ENCODE measurements at places on chromosomes 6 and 20.
A peak's percentile ranks its signal among the peaks of the same experiment; 100 is the strongest.

DNA sequence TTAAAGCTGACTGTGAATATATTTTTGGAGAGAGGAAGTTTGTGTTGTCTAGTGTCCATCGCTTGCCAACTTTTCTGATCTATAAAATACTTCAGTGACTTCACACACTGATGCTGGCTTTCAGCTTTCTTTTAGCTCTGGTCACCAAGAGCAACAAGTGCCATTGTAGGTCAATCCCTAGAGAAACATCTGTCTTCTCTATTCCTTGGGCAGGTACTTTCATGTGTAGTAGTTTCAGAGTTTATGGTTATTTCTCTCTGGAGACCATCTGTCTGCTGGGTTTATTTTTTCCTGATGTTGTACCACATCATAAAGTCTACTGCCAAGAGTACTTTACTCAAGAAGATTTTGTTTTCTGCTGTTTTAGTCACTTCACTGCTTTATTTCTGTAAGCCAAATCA, 249.9 kb downstream of the KHDC1L start:
- no peak for DNase-seq

- DNase-seq: peak; percentile 73
Measured at GRCh38 chr6:142474531-142475289, 172.9 kb downstream of the ADGRG6 start.

DNA sequence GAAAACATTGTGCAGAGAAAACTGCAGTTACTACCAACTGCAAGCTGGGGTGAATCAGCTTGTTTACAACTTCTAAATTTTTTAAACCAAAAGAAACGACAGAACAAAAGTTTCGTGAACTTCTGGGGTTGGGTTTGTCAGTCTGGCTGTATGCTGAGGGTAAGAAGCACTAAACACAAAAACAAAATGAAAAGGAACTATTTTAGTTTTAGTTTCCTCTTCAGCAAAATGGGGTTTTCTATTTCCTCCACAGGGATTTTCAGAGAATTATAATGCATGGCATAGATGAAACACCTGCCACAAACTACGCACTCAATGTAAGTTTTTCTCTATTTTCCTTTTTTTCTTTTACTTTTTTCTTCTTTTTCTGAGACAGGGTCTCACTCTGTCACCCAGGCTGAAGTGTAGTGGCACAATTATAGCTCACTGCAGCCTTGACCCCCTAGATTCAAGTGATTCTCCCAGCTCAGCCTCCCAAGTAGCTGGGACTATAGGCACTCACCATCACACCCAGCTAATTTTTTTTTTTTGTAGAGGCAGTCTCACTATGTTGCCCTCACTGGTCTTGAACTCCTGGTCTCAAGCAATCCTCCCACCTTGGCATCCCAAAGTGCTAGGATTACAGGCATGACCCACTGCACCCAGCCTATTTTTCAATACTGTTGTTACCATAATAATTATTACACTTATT, 40.6 kb downstream of the CGA start:
- DNase-seq: no peak

- no peak for DNase-seq
Measured at GRCh38 chr6:75077701-75078100, 128.2 kb downstream of the COL12A1 start.

- DNase-seq: no peak
Measured at GRCh38 chr6:116545651-116546050, at the start of gene TRAPPC3L. Gene TRAPPC3L, minus strand, starts transcription at chr6:116545684. Its CDS starts 170 bp downstream, at chr6:116545514.

DNA sequence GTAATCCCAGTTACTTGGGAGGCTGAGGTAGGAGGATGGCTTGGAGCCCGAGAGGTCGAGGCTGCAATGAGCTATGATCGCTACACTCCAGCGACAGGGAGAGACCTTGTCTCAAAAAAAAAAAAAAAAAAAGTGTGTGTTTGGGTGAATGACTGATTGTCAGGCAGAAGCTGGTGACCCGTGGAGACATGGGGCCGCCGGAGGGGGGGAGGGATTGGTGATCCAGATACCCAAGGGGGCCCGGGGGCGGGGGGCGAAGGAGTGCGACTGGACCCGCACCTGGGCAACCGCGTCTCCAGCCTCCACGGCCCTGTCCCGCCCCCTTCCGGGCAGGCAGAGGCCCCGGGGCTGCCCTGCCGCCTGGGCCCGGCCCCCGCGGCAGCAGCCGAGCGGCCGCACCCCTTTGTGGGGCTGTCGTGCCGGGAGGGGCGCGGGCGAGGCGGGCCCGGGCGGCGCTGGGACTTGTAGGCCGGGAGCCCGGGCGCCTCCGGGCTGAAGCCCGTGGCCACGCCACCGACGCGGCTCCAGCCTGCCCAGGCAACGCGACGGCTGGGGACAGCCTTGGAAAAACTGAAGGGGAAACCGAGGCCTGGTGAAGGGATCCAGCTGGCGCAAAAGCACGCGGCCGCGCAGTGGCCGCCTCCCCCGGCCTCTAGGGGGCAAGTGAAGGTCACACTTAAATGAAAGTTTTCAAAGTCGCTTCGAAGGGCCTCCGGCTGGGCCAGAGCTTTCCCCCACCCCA, 2.1 kb upstream of the RBM38 start:
- peak; percentile 60 for DNase-seq

DNA sequence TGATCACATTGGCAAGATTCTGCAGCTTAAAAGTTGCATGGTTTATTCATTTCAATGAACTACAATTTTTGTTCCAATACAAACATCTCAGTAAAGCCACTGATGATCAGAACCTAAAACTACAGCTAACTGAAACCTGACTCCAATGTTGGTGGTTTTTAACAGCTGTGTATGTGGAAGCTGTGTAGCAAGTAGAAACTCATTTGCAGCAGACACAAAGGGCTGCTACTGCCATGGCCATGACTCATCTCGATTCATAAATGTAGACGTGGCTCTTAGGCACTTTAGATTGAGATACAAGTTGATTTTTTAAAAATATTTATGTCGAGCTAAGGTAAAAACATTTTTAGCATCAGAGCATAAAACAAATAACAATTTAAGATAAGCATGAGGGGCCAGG, 19.5 kb upstream of the MAP3K4 start:
- DNase-seq: no peak

- peak; percentile 48 for DNase-seq
Measured at GRCh38 chr20:17617212-17617867, 47.5 kb downstream of the DSTN start.

DNA sequence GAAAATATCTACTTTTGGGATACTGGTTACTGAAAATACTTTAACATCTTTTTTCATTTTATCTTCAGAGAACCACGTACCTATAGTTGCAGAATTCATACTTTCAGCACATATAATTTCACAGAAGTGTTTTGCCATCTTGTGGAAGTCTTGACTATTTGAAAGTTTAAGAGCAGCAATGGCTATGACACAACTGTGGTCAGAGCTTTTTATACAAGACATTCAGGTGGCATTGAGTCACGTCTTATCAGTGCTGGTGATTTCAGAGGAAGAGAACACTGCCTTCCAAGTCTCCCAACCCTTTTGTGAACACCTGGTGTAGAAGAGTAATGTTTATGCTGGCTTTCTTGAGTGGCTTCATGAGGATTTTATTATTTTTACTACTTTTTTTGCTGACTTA, 171.6 kb downstream of the ARID1B start:
- DNase-seq: no peak

- DNase-seq: no peak
Measured at GRCh38 chr20:62889871-62890270, 28.2 kb upstream of the TCFL5 start.

GRCh38 chr6:36320475-36320874, 16.2 kb downstream of the BNIP5 start:
- DNase-seq: no peak

DNA sequence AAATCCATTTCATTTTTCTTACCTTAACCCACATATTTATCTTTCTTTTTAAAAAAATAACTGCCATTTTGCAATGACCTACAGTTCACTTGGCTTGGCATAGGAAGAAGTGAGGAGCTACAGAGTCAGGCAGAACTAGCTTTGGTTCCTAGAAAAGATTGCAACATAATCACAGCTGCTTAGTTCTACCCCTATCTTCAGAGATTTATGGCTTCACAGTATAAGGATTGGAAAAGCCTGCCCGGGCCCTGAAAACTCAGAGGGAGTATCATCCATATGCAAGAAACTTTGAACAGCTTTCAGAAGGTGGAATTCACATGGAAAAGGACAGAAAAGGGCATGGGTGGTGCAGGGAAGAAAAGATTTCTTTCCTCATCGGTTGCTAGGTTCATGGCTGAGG, 774.3 kb upstream of the CHD6 start:
- no peak for DNase-seq

DNA sequence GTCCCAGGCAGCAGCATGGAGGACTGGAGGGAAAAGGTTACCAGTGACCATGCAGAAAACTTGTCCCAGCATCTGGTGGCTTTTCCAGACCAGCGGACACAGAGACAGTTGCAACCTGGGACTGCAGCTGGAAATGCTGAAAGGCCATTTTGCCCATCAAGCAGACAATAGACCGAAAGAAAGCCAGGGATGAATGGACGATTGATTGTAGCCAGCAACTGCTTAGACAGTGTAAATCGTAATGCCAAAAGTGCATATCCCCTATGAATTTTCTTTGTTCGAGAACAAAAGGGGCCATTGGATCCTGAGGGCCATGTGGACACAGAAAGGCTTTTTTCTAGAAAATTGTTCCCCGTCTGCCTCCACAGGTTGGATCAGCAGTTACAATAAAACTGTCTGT, 115.7 kb downstream of the MBOAT1 start:
- DNase-seq: no peak

DNA sequence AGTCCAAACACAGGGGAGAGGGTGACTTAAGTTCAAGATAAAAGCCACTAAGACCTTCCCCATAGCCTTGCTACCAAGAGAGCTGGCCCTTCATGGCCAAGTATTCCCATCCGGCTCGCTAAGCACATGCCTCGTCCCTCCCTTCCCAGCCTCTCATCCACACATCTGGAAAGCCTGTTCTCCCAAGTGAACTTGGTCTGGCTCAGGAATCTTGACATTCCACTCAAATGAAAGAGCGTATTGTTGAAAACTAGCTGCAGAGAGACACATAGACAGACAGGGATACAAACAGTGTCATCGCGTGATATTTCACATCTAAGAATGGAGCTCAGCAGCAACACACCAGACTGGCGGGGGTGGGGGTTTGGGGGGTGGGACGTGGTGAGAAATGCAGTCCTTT, 182.8 kb upstream of the FOXQ1 start:
- no peak for DNase-seq

DNA sequence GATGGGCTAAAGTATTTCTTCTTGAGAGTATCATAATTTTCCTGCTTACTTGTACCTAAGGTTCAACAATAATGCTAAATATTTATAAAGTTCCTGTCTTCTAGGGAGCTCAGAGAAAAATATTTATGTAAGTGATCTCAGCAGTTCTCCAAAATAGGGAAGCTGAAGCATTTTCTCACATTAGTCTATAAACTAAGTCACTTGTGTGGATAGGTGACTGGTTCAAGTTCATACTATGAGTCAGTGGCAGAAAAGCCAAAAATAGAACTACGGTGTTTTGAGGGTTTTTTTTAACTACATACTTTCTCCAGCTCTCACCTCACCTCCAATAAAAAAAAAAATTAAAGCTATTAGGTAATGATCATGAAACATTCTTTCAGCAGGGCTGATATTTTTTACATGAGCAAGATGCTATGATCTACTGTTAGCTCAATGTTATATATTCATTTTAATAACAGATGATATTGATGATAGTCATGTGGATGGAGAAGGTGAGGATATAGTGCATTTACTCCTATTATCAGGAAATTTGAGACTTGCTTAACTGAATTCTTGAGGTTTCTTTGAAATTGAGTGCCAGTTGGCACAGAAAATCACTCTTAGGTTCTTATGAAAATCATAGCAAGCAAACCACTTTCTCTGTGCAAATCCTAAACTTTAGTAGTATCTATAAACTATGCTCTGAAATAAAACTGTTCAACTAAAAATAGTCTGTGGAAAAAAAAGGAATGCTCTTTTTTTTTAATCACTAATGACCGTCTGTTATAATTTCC, 4.1 kb upstream of the MOXD1 start:
- no peak for DNase-seq

DNA sequence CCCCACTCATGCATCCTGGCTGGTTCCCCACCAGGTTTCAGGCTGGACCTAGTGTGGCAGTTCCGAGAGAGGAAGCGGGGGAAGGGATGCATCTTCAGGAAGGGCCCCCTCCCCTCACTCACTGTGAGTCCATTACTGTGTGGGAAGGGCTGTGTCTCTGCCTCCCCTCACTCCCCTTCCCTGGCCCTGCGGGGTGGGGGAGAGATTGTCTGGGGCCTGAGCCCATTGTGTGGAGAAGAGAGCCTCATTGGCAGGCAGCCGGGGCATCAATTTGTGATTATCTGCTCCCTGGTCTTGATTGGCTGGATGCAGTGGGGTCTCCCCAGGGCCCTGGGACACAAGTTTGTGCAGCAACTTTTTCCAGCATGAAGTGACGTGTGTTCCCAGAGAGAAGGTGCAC, 4.1 kb upstream of the MYT1 start:
- no peak for DNase-seq

- DNase-seq: no peak
Measured at GRCh38 chr20:3757268-3757667, 10.3 kb downstream of the ADISSP start.

DNA sequence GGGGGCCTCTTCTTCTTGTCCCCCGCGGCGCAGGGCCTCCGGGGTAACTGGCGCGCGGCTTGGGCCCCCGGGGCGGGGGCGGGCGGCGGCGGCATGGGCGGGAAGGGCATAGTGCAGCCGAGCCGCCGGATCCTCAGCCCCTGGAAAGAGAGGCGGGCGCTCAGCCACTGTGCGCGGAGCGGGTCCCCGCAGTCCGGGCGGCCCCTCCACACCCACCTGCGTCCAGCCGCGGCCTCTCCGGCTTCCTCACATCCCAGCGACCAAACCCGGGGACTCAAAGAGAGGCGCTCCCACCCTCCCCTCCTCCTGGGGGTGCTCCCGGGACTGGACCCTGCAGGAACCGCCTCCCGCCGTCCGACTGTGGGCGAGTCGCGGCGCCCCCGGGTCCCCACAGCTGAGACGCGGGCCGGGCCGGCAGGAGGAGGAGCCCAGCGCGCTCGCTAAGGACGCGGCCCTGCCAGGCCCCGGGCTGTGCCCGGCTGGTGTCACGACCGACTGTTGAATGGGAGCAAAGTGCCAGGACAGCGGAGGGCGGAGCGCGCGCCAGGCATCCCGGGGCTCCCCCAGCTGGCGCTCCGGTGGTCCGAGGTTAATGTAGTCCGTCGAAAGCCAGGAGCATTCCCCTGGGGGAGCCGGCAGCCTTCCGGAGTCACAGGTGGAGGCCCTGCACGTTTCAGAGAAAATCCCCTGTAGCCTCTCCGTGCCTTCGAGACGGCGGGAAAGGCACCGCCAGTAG, at the start of gene PRR18:
Gene PRR18, minus strand, starts transcription at position 360 of the 736 bp plus-strand sequence. Its CDS starts 250 bp downstream, at position 110.
- no peak for DNase-seq

DNA sequence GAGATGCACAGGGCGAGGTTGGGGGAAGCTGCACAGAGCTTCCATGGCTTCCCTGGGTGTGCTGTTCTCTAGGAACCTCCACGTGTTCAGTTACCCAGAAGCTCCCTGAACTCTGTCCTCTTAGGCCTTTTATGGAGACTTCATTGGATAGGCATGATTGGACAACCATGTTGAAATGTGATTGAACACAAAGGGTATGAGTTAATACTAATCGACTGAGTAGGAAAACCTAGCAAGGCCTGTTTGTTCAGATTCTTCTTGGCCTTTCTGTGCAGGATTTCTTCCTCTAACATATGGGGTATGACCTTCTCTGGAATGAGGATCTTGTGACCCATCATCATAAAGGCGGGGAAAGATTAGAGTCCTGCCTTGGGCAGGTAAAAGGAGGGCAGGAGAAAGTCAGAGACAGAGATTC, 70.7 kb upstream of the SMIM29 start:
- DNase-seq: no peak
